Activated T-cell treated with anti-CD3 and anti-CD28 coated beads, Interleukin-2, amount 50 U/mL, for 72 hours (primary cell): ENCODE measurements at places on chromosomes 11 and 22.

- no peak for DNase-seq
Measured at GRCh38 chr11:125282596-125282914, 118.0 kb downstream of the PKNOX2 start.

DNA sequence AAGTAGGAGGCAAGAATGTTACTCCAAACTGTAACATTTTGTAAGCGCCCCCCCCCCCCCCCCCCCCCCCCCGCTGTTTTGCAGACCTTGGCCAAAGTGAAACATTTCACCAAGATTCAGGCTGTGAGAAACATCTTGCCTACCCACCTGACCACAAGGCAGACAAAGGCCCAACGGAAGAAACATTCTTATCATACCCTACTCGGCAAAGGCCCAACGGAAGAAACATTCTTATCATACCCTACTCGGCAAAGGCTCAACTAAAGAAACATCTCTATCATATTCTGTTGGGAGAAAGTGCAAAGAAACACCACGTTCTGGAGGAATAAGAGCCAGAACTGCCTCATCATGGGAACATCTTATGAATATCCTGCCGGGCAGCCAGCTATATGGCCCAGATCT is 117.1 kb downstream of the JRKL start:
- DNase-seq, result no peak

- peak; percentile 18 for DNase-seq
Measured at GRCh38 chr22:23035557-23036277, 34.6 kb upstream of the GNAZ start.

DNA sequence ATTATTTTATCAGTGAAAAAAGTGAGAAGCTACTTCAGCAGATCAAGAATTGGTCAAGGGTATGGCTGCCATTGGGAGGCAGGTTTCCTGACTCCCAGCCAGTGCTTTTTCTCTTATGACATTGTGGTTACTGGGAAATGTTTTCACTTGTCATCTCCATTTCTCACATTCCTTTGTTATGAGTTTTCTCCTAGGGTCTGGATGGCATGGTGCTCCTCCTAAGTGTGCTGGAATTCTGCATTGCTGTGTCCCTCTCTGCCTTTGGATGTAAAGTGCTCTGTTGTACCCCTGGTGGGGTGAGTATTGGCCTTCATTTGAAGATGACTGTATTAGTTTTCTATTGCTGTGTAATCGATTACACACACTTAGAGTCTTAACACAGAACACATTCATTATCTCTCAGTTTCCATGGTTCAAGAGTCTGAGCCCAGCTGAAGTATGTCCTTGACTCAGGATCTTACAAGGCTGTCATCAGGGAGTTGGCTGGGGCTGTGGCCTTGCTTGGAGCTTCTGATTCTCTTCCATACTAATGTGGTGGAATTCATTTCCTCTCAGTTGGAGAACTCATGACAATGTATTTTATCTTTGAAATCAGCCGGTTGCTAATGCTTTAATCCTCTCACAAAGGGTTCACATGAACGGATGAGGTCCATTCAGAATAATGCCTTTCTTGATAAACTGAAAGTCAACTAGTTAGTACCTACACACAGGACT is 21.0 kb upstream of the MS4A6E start:
- DNase-seq, result no peak

GRCh38 chr22:31148953-31149627 is 8.8 kb upstream of the PLA2G3 start:
- DNase-seq, result peak; percentile 46

DNA sequence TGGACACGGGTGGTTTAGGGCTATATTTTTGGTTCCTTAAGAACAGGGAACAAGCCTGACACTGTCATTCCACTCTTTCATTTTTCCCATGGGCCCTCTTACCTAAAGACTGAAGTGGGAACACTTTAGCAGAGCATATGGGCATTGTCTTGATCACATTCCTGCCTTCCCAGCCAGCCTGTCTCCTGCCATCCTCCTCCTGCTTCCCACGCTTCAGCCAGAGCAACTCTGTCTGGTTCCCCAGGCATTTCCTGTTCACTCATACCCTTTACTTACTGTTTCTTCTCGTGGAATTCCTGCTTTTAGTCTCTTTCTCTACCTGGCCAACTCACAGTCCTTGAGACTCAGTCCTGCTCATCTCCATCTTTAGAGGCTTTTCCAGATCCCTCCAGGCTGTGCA is 22.8 kb downstream of the MRPL16 start:
- no peak for DNase-seq

DNA sequence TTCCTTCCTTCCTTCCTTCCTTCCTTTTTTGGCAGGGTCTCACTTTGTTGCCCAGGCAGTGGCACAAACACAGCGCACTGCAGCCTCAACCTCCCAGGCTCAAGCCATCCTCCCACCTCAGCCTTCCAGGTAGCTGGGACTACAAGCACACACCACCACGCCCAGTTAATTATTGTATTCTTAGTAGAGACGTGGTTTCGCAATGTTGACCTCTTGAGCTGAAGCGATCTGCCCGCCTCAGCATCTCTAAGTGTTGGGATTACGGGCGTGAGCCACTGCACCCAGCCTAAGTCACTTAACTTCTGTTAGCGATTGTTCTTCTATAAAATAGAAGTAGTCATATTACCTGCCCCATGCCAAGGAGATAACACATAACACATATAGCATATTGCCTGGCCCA is 2.8 kb upstream of the SYTL2 start:
- DNase-seq, result no peak

DNA sequence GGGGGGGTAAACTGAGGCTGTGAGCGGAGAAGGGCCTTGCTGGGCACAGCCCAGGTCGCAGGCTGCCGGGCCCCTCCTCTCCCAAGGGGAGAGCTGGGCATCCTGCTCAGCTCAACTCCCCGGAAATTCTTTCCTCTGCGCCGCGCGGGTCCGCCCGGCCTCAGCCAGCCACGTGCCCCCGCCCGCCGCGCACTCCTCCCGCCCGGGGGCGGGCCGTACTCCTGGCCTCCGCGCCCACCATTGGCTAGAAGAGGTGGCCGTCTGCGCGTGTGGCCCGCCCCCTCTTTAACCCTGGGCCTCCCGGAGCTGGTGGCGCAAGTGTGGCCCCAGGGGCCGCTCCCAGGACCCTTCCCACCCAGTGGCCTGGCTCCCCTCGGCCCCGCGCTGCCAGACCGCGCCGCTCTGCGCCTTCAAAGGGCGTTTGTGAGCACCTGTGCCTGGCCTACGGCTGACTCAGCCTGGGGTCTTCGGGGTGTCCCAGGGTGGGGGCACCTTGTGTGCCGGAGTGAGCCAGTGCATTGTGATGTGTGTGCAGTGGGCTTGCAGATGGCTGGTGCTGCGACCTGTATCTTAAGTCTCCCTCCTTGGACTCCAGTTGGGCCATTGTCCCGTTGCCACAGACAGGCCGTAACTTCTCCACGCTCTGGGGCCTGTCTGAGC is 2.0 kb downstream of the MRGPRF start:
- peak; percentile 29 for DNase-seq

- no peak for DNase-seq
Measured at GRCh38 chr11:78262691-78263090, 74.0 kb downstream of the USP35 start.

DNA sequence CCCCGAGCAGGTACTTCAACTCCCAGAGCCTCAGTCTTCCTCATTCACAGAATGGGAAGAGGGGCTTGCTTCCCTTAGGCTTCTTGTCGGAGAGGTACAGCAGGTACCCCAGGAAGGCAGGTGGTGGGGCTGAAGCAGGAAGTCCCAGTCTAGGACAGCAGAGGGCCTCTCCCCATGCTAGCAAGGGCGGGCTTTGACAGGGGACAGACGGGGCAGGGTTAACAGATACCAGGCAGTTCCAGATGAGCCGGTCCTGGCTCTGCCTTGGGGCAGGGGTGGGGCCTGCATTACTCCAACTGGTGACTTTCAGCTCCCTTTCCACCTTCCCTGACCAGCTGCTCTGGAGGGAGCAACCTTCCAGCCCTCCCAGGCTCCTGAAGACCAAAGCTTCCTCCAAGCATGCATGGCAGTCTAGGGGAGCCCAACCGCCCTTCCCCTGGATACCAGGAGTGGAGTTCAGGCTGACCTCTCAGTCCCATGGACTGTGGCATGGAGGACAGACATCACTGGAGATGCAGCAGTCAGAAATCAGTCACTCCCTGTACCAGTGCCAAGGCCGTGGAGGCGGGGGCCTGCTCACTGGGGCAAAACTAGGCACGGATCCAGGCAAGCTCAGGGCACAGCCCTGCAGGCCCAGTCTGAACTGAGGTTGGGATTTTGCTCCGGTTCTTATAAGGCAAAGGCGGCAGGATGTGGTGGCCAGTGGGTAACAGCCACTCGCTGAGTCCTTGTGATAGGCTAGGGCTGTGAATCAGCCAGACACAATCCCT is 60.5 kb downstream of the NAT10 start:
- DNase-seq, result no peak

GRCh38 chr11:45850446-45850845 is 3.2 kb downstream of the CRY2 start:
- DNase-seq, result no peak

DNA sequence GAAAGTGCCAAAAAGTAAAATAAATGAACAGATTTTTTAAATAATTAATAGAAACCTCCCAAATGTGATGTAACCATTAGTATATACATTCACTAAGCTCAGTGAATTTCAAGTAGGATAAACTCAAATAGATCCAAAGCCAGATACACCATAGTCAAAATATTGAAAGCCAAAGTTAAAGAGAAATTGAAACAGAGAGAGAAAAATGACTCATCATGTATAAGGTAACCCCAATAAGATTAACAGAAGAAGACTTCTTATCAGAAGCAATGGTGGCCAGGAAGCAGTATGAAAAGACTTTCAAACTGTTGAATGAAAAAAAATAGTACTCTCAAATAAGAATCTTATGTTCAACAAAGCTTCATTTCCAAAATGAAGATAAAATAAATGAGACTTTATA is 70.5 kb downstream of the LUZP2 start:
- DNase-seq, result no peak

DNA sequence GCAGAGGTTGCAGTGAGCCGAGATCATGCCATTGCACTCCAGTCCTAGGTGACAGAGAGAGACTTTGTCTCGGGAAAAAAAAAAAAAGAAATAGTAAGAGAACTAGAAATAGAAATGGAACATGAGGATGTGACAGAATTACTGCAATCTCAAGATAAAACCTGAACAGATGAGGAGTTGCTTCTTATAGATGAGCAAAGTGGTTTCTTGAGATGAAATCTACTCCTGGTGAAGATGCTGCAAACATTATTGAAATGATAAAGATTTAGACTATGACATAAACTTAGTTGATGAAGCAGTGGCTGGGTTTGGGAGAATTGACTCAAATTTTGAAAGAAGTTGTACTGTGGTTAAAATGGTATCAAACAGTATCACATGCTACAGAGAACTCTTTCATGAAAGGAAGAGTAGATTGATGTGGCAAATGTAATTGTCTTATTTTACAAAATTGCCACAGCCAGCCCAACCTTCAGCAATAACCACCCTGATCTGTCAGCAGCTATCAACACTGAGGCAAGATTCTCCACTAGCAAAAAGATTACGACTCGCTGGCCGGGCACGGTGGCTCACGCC is 13.7 kb downstream of the XNDC1N start:
- peak; percentile 13 for DNase-seq

GRCh38 chr11:87258171-87258833 is 220.6 kb downstream of the TMEM135 start:
- DNase-seq, result no peak

- no peak for DNase-seq
Measured at GRCh38 chr11:115912484-115912945, 408.3 kb upstream of the CADM1 start.

- no peak for DNase-seq
Measured at GRCh38 chr11:78295991-78296930, 107.5 kb downstream of the USP35 start.

DNA sequence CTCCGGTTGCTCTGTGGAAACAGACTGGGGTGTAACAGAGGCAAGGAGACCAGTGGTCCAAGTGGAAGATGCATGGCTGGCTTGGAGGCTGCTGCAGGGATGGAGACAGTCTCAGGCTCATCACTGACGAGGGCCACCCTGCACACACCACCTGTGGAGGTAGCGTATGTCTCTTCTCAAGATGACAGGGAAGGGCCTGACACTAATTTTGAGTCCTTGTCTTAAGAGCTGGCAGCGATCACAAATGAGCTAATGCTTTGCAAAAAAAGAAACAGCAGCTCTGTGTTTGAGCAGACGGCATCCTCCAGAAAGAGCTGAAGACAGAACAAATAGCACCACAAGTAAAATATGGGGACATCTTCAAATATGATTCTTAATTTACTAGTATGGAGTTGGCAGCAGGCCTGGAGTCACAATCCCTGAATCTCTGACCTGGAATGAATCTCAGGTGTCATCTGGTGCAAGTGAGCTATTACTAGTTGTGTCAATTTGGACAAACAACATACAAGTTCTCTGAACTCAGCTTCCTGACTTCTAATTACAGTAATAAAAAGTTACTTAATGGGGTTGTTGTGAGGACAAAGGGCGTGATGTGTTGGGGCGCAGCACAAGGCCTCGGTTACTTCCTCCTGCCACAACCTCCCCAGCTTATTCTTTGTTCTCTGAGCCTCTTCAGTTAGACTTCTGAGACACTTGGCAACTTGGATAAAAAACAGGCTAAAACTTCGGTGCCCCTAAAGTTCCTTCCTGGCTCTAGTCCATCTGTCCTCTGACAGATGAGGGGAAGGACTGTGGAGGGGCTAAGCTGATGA is 95.2 kb upstream of the BID start:
- no peak for DNase-seq

GRCh38 chr11:26556582-26556981 is 15.5 kb downstream of the MUC15 start:
- DNase-seq, result no peak

- peak; percentile 54 for DNase-seq
Measured at GRCh38 chr22:29268511-29269229, 602 bp downstream of the EWSR1 start.

GRCh38 chr11:74773476-74773875 is 24.8 kb downstream of the RNF169 start:
- no peak for DNase-seq

DNA sequence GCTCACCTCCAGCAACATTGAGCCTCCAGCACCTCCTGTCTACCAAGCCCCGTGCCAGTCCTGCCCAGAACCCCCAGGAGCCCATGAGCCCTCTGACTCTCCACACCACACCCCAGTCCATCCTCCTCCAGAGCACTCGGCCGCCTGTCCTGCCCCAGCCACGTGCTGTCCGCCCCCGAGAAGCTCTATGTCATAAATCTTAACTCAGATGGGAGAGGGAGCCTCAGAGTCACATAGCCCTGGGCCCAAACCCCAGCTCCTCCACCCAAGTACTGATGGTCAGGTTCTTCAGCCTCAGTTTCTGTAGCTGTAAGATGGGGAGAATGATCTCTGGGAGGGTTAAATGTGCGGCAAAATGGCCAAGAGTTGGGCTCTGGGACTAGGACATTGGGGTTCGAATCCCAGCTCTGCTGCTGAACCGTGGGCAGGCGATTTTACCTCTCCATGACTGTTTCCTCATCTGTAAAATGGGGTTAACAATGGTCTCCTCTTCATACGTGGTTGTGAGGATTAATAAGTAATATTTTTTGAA is 27.8 kb downstream of the CYTH4 start:
- DNase-seq, result no peak

- DNase-seq, result no peak
Measured at GRCh38 chr22:36381513-36382128, 6.1 kb downstream of the MYH9 start.
